Central memory CD4-positive, alpha-beta T cell (primary cell): ENCODE measurements at places on chromosomes 1 and 21.

DNA sequence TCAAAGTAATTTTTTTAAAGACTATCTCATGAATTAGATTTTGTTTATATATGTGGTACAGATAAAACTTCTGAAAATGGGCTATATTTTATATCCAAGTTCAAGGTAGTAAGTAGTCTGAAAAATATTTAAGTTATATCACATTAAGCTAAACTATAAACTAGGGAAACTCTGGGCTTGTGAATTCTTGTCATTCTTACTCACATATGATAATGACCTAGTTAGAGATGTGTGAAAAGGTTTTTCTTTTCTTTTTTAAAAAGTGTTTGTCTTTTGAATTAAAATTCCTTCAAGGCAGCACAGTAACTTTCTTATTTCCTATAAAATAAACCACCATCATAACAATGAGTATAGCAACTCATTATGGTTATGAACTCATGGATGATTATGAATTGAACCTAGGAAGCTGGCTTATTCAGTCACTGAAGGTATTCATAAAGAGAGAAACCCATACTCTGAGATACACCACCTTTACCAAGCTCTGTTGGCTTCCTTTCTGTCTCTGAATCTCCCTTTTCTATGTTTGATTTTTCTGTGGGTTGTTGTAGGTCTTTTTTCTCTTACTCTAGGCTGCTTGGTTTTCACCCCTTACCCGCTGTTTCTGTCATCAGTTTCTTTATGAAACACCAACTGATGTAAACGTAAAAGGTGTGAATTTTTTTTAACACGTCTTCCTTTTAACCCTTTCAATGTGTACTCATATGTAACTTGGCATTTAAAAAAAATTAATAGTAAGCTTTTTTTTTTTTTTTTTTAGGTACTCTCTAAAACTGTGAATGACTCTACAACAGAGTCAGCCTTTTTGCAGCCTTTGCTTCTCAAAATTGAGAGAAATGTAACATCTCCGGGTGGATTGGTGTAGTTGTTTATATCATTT lies 25.2 kb downstream of the IL12RB2 start:
- peak; percentile 69 for DNase-seq

DNA sequence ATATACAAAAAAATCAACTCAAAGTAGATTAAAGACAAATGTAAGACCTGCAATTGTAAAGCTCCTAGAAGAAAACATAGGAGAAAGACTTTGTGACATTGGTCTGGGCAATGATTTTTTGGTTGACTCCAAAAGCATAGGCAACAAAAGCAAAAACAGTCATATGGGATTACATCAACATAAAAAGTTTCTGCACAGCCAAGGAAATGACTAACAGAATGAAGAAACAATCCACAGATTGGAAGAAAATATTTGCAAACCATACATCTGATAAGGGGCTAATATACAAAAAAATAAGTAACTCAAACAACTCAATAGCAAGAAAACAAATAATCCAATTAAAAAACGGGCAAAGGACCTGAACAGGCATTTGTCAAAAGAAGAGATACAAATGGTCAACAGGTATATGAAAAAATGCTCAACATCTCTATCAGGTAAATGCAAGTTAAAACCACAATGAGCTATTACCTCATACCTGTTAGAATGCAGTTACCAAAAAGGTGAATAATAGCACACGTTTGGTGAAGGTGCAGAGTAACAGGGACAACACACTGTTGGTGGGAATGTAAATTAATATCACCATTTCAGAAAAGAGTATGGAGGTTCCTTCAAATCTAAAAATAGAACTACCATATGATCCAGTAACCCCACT lies 173.7 kb upstream of the COA6 start:
- no peak for DNase-seq

GRCh38 chr21:41621513-41621912 lies 113.6 kb upstream of the TMPRSS2 start:
- no peak for DNase-seq

- no peak for DNase-seq
These were observed 241.2 kb upstream of the VAMP3 start for GRCh38 chr1:7529917-7530316.

DNA sequence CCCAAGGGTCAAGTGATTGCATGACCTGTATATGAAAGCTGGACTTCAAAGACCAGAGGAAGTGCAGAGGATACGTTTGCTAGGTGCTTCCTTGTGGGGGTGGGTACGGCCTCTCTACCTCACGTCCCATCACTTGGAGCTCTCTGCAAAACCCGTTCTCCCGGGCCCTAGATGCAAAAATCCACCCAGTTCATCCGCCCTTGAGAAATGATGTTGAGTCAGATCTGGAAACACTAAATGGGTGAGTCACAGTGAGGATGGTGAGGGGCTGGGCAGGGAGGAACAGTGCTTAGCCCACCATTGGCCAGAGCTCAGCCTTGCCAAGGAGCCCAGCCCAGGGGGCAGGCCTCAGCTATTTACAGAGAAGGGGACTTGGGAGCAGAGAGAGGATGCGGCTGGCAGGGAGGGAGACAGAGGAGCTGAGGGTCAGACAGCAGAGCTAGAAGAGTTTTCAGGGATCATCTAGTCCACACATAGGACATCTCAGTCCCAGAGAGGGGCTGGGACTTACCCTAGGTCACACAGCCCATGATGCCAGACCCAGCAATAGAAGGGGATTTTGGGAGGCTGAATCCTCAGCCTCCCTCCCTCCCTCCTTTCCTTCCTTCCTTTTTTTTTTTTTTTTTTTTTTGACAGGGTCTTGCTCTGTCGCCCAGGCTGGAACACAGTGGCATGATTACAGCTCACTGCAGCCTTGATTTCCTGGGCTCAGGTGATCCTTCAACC lies 14.6 kb downstream of the ARHGEF10L start:
- no peak for DNase-seq

DNA sequence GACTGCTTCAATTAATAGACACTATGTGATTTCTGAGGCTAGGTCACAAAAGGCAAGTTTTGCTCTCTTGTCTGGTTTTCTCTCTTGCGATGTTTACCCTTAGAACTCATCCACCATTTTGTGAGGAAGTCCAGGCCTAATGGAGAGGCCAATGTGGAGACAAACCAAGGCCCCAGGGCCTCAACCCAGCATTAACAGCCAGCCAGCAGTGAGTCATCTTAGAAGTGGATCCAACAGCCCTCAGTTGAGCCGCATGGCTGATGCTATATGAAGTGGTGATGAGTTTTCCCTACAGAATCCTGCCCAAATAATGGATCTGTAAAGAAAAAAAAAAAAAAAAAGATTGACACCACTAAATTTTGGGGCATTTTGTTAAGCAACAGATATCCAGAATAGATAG lies 95.1 kb downstream of the DNTTIP2 start:
- DNase-seq, result no peak

GRCh38 chr1:94281361-94282142 lies 44.2 kb upstream of the ARHGAP29 start:
- no peak for DNase-seq

- DNase-seq, result no peak
These were observed 6.8 kb downstream of the ARV1 start for GRCh38 chr1:230985711-230986110.

DNA sequence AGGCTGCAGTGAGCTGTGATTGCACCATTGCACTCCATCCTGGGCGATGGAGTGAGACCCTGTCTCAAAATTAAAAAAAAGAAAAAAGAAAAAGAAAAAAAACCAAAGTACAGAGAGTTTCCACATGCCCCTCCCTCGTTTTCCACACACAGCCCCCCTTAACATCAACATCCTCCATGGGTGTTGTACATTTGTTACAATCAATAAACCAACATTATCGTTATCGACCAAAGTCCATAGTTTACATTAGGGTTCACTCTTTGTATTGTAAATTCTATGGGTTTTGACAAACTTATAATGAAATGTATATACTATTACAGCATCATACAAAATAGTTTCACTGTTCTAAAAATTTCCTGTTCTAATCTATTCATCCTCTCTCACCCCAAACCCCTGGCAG lies 15.9 kb upstream of the TINAGL1 start:
- DNase-seq, result no peak

DNA sequence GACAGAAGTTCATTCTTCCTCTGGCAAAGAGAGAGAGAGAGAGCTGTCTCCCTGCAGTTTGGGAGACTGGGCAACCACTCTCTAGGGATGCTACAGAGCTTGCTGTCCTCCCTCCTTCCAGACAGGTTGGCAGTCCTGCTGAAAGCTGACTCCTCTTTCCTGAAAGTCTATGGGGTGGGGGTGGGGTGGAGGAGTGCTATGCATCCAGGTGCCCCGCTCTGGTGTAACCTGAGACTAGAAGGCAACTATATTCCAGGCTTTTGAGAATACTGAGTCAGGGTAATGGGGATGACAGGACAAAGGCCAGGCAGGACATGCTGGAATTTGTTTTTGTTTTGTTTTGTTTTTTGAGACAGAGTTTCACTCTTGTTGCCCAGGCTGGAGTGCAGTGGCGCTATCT lies 55.4 kb downstream of the OPTC start:
- DNase-seq, result no peak

- DNase-seq, result no peak
These were observed 37.6 kb downstream of the DDAH1 start for GRCh38 chr1:85427331-85427730.

GRCh38 chr1:246158131-246158530 lies 348.9 kb downstream of the SMYD3 start:
- DNase-seq, result no peak

GRCh38 chr21:43812957-43813655 lies 23.7 kb downstream of the RRP1 start:
- no peak for DNase-seq

GRCh38 chr1:30444850-30445249 lies 278.5 kb downstream of the MATN1 start:
- no peak for DNase-seq

DNA sequence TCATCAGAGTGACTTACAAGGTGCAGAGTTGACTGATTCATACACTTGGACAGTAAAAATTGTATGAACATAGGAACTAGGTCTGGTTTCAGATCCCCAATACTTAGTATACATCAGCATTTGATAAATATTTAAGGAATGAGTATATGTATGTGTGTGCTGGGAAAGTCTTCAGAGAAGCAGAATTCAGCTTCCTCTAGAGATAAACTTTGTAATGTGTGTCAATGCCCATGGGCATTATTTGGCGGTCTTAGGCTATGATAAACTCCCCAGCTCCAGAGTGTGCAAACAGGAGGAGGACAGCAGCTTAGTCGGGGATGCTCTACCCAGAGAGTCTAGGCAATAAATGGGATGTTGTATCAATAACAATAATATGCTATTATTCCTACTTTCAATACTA lies 2.9 kb upstream of the CAMK1G start:
- DNase-seq, result no peak

- no peak for DNase-seq
These were observed 51.6 kb downstream of the IRF2BP2 start for GRCh38 chr1:234558330-234558836.
